ENCODE measurements at places on chromosomes 6 and 20. TPM values are rescaled to one million over a fixed set of nuclear protein-coding genes. Genes with fewer than 3 reads are reported as not detected.
A peak's percentile ranks its signal among the peaks of the same experiment; 100 is the strongest.

- H3K4me1 ChIP-seq: peaks cover 31% of the 10 kb centered on the region
- no peaks in the 10 kb centered on the region for H3K36me3 ChIP-seq
- H3K27ac ChIP-seq: no peak overlapping the region
Measured at GRCh38 chr6:11430036-11430435, 107.5 kb upstream of the TMEM170B start.

- no peak overlapping the region for H3K27ac ChIP-seq
- no peak overlapping the region for H3K4me3 ChIP-seq
- no peaks in the 10 kb centered on the region for H3K27me3 ChIP-seq
- H3K4me1 ChIP-seq: peaks cover 5% of the 10 kb centered on the region
- peak; percentile 62 for DNase-seq
Measured at GRCh38 chr20:39876976-39877635, 811.9 kb downstream of the MAFB start.

DNA sequence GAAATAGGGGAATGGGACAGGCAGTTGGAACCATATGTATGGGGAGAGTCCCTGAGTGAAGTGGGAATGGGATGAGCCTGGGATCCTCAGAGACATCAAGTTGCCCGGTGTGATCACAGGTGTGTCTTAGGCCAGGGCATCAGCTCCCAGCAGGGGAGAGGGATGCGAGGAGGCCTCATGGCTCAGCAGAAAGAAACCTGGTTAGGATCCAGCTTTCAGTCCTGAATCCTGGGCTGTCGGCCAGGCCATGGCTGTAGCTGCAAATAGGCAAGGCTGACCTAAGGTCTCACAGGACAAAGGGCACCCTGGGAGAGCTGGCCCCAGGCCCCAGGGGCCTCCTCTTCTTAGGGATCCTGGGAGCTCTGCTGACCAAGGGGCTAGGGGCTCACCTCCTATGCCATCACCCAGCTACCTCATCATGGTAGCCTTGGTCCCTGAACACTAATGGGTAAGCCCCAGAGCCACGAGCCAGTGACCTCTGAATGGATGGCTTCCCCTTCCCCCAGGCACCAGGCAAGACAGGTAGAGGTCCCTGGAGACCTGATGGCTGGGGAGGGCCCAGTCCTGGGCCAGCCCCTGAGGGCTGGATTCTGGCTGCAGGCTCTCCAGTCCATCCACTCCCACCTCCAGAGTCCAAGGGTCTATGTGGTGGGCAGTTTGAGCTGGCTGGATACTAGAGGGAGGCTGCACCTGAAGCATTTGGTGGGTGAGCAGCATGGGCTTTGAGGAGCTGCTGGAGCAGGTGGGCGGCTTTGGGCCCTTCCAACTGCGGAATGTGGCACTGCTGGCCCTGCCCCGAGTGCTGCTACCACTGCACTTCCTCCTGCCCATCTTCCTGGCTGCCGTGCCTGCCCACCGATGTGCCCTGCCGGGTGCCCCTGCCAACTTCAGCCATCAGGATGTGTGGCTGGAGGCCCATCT, at the start of gene SLC22A7:
SLC22A7 (plus strand) TSS at position 617 of the 921 bp plus-strand sequence; CDS start at position 716, 99 bp downstream.
- peak within 1 kb of the TSS; percentile 69 for H3K4me3 ChIP-seq
- no peaks in the 10 kb centered on the region for H3K27me3 ChIP-seq
- H3K4me1 ChIP-seq: peaks cover 3% of the 10 kb centered on the region
- DNase-seq: peak; percentile 34

DNA sequence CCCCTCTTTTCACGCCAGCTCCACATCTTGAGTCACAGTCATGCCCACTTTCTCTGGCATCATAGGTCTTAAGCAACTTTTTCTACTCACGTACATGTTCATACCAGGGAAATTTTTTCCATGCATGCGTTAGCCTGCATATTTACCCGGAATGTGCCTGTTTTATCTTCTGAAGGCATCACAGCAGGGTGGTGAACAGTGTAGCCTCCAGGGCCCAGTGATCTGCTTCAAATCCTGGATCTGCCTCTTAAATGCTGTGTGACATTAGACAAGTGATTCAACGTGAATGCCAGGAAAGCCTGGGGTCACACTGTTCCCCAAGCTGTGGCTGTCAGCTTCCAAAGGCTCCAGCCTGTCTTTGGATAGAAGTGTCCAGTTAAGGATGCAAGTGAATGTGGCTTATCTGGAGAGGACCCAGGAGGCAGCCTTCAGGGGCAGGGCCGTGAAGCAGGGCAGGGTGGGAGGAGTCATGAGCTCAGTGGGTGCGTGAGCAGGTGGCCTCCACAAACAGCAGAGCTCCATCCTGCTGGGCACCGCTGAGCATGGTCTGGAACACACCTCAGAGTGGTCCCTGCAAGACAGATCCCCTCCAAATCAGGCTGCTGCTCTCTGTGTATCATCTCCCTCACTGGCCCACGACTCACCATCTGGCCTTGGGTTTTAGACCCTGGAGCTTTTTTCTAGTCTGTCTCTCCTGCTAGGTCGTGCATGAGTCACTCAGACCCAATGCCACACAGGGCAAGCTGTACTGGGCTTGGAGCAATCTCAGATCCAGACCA, 30.4 kb upstream of the CD93 start:
- H3K36me3 ChIP-seq: no peaks in the 10 kb centered on the region
- H3K4me1 ChIP-seq: no peaks in the 10 kb centered on the region
- H3K4me3 ChIP-seq: no peak overlapping the region
- DNase-seq: no peak

GRCh38 chr6:39566456-39566855, 158.8 kb downstream of the KIF6 start:
- H3K27ac ChIP-seq: no peak overlapping the region
- no peaks in the 10 kb centered on the region for H3K27me3 ChIP-seq
- no peak overlapping the region for H3K4me3 ChIP-seq
- H3K4me1 ChIP-seq: no peaks in the 10 kb centered on the region

- no peak overlapping the region for H3K4me3 ChIP-seq
- no peaks in the 10 kb centered on the region for H3K4me1 ChIP-seq
- no peak overlapping the region for H3K27ac ChIP-seq
- H3K27me3 ChIP-seq: no peaks in the 10 kb centered on the region
Measured at GRCh38 chr20:37598575-37599342, 71.1 kb upstream of the BLCAP start.

GRCh38 chr6:13522656-13523055, 35.3 kb upstream of the GFOD1 start:
- DNase-seq: peak; percentile 28
- H3K36me3 ChIP-seq: no peaks in the 10 kb centered on the region
- no peak overlapping the region for H3K4me3 ChIP-seq
- no peak overlapping the region for H3K27ac ChIP-seq
- H3K4me1 ChIP-seq: no peaks in the 10 kb centered on the region

- no peaks in the 10 kb centered on the region for H3K27me3 ChIP-seq
- no peak overlapping the region for H3K4me3 ChIP-seq
- no peak for DNase-seq
Measured at GRCh38 chr20:925516-925915, 9.4 kb upstream of the ANGPT4 start.

- no peaks in the 10 kb centered on the region for H3K27me3 ChIP-seq
- H3K4me1 ChIP-seq: peaks cover 9% of the 10 kb centered on the region
- no peak overlapping the region for H3K27ac ChIP-seq
- no peaks in the 10 kb centered on the region for H3K36me3 ChIP-seq
- no peak for DNase-seq
Measured at GRCh38 chr20:50399555-50399916, 110.6 kb upstream of the PTPN1 start.

The CRISP3 gene
- total RNA-seq: not detected

The ADGRG6 gene
- 32.8 TPM for total RNA-seq
